H9 (cell line): ENCODE measurements at places on chromosomes 16 and 17.

- no peak overlapping the region for H3K4me3 ChIP-seq
- no peaks in the 10 kb centered on the region for H3K27me3 ChIP-seq
- H3K27ac ChIP-seq: no peak overlapping the region
- H3K4me1 ChIP-seq: no peaks in the 10 kb centered on the region
- DNase-seq: no peak
Observed at GRCh38 chr17:4215882-4216570, 47.8 kb downstream of the ANKFY1 start.

DNA sequence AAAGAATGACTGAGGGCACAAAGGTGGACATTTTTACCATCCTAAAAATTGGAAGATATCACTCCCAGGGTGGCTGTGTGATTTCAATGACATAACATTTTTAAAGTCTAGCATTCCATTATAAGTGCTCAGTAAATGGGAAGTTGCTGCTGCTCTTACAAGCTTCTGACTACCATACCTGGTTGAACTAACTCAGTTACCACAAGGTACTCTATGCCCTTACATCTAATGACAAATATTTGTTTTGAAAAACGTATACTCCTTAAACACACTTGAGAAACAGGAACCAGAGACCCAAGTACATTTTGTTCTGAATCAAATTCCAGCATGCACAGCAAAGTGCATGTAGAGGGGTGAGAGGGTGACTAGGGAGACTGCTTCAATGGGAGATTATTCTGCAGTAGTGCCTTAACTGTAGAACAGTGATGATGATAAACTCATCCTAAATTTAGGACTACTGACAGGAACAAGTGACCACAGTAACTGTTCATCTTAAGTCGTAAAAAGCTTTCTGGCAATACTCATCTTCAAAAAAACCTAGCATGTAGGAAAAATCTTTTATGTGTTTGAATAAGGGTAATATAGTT, 83.5 kb downstream of the KANSL1 start:
- H3K27ac ChIP-seq: no peak overlapping the region
- peaks cover 5% of the 10 kb centered on the region; the same call in 1 of the 2 replicates for H3K4me1 ChIP-seq
- DNase-seq: no peak
- no peak overlapping the region for H3K4me3 ChIP-seq

DNA sequence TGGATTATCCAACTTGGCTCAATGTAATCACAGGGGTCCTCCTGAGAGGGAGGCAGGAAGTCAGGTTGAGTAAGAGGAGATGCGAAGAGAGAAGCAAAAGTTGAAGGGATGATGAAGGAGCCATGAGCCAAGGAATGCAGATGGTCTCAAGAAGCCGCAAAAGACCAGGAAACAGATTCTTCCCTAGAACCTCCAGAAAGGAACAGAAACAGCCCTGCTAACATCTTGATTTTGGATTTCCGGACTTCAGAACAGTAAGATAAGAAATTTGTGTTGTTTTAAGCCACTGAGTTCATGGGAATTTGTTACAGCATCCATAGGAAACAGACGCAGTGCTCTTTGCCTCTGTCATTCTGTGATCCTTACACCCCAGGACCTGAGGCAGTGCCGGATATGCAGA, 26.8 kb downstream of the CMTR2 start:
- no peaks in the 10 kb centered on the region for H3K27me3 ChIP-seq
- H3K4me1 ChIP-seq: no peaks in the 10 kb centered on the region
- no peak for DNase-seq
- H3K27ac ChIP-seq: no peak overlapping the region

- H3K4me3 ChIP-seq: no peak overlapping the region
- no peaks in the 10 kb centered on the region for H3K4me1 ChIP-seq
- H3K27ac ChIP-seq: no peak overlapping the region
- H3K36me3 ChIP-seq: peaks cover 2% of the 10 kb centered on the region; the same call in 2 of the 3 replicates
- H3K27me3 ChIP-seq: no peaks in the 10 kb centered on the region
Observed at GRCh38 chr16:57516176-57516725, 20.1 kb downstream of the CCDC102A start.

DNA sequence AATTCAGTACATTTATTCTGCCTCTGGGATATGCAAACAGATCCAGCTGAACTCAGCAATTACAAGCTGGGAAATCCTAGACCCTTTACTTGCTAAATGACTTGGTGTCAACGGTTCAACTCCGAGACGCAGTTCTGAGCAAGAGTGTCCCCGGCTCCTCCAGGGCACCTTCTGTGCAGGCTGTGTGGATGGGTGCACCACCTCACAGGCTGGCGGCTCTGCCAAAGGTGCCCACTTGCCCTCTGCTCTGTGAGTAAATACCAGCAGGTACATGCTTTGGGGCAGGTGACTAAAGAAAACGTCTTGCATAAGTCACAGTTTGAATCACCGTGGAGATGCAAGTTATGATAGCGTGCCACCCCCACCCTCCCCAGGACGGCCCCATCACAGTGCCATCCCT, 23.3 kb downstream of the MAP1LC3B start:
- H3K27ac ChIP-seq: no peak overlapping the region
- H3K36me3 ChIP-seq: peaks cover 68% of the 10 kb centered on the region
- H3K4me3 ChIP-seq: no peak overlapping the region
- no peaks in the 10 kb centered on the region for H3K4me1 ChIP-seq

GRCh38 chr16:31108035-31108793, at the start of gene BCKDK:
BCKDK (plus strand) TSS chr16:31108386; CDS start chr16:31109224, 838 bp downstream.
- H3K4me1 ChIP-seq: no peaks in the 10 kb centered on the region
- peak within 1 kb of the TSS; percentile 76 for H3K4me3 ChIP-seq
- no peaks in the 10 kb centered on the region; the same call in 1 of the 2 replicates for H3K27me3 ChIP-seq
- H3K27ac ChIP-seq: no peak within 1 kb of the TSS

GRCh38 chr17:65013613-65014391, 42.7 kb downstream of the GNA13 start:
- H3K27ac ChIP-seq: no peak overlapping the region
- no peak for DNase-seq
- H3K4me3 ChIP-seq: no peak overlapping the region
